Stimulated activated CD4-positive, alpha-beta T cell treated with anti-CD3 and anti-CD28 coated beads, Interleukin-12 subunit alpha, Interleukin-12 subunit beta, amount 100 ng/mL, for 4 hours (primary cell): ENCODE measurements at places on chromosomes 12 and 14.

- DNase-seq = no peak
Measured at GRCh38 chr14:50977863-50978528, 33.7 kb upstream of the PYGL start.

DNA sequence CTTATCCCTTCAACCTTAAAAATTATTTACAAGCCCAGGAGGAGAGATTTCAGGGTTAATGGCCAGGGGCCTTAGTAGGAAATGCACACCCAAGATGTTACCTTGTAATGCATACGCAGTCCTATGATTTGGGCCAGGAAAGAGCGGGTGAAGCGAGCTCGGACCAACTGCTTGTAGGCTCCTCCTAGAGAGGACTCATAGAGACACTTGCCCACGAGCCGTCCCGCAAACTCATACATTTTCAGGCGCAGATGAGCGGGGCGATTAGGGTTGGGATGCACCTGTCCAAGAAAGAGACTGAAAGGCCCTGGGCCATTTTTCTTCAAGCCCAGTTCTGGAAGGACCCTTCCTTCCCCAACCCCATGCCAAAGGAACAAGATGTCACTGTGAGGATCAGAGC is 43.0 kb downstream of the AREL1 start:
- no peak for DNase-seq

DNA sequence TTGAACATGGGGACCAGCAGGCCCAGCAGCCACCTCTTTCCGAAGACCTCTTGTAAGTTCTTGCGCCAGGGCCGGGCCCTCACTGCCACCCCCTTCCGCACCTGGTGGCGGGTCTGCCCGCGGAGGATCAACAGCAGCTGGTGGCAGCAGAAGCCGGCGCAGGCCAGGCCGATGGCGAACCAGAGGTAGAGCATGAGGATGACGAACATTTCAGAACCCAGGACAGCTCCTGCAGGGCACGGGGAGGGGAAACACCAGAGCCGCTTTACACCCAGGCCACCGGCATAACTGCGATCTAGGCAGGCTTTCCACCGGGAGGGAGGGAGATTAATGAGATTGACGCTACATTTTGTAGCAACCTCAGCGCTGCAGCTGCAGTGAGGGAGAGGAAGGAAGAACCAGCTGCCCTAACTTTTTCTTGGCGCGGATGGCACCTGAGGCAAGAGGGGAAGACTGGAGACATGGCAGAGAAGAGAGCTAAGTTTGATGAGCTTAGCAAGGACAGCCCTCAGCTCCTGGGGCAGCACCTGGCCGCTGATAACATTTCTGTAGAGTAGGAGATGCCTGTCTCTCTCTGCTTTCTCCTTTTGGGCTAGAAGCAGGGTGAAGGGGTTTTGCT is 7.8 kb downstream of the ZDHHC22 start:
- peak; percentile 43 for DNase-seq

GRCh38 chr12:121801595-121802484 is 2.0 kb upstream of the SETD1B start:
- DNase-seq = peak; percentile 24

- no peak for DNase-seq
Measured at GRCh38 chr14:94111276-94112095, 950 bp downstream of the IFI27 start.

- no peak for DNase-seq
Measured at GRCh38 chr12:105289114-105289904, 41.2 kb upstream of the C12orf75 start.

DNA sequence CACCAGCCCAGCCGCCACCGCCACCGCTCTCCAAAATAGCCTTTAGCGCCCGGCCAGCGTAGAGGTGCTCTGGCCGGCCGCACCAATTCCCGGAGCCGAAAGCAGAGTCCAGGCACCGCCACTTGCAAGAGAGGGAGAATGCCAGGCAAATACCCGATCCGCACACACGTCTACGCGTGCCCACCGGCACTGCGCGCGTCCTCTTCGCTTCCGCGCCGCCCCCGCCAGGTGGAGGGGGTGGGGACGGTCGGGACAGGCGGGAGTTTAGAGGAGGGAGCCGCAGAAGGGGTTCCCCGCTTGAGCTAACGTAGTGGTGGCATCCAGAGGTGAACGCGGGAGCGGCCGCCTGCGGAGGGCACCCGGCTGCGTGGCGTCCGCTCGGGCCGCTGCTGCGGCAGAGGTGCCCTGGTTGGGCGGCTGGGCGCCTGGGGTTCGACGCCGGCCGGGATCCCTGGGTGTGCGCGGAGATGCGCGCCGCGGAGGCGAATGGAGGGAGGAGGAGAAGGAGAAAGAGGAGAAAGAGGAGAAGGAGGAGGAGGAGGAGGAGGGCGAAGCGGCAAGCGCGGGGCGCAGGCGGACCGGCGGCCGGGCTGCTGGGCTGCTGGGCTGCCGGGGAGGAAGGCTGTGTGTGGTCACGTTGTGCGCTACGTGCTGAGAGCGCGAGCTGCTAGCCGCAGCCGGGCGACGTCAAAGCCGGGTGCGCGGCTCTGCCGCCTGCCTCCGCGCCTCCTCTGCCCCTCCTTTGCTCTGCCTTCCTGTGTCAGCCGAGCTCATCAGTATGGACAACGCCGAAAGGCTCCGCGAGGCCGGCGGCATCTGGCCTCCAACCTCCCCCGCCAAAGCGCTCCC is at the start of gene MDGA2:
TSS of gene MDGA2 (minus strand) at position 140 of the 849 bp plus-strand sequence.
- DNase-seq = no peak

DNA sequence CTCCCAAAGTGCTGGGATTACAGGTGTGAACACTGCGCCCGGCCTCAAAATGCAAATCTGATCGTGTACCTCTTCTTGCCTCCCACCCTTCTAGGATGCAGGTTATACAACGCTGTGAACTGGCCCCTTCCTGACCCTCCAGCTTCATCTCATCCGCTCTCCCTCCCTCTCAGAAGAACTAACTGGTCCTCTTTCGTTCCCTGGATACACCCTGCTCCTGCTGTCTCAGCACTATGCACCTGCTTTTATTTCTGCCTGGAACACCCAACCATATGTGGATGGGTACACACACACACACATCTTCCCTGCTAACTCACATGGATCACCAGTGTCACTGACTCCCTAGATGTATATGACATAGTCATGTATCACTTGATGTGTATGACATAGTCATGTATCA is 56.1 kb upstream of the VASH1 start:
- DNase-seq = no peak

- DNase-seq = no peak
Measured at GRCh38 chr14:95497561-95498011, 18.9 kb downstream of the SYNE3 start.

DNA sequence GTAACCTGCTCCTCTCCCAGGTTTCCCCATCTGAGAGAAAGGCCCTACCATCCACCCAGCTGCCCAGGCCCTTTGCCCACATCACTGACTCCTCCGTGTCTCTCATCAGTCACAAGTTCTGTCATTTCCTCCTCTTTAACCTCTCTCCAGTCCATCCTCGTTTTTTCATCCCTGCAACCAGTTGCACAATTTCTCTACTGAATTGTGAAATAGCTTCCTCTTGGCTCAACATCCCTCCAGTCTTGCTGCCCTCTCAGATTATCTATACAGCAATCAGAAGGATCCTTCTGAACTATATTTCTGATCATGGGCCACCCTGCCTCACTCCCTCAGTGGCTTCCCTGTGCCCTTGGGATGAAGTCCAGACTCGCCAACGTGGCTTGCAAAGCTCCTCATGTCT is 6.8 kb downstream of the FAM161B start:
- DNase-seq = no peak

GRCh38 chr14:96574633-96575632 is 72.8 kb downstream of the PAPOLA start:
- DNase-seq = no peak

DNA sequence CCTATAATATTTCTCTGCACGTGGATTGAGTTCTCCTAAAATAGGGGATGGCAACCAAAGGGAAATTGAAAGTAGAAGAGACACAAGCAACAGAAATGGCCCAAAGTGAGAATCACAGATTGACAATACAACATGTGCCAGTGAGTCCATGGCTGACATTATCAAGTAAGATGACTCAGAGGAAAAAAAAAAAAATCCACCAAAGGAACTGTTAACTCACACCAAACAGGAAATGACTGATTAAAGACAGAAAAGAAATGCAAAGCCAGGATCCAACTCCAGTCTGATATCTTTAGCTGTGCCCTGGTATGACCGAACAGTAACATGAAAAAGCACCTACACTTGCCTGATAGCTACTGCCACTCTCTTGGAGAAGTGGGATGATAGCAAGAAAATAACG is 485.0 kb downstream of the PRKD1 start:
- no peak for DNase-seq

GRCh38 chr14:96170961-96171592 is 33.6 kb upstream of the BDKRB2 start:
- no peak for DNase-seq
